ENCODE measurements at places on chromosomes 4 and X.

- DNase-seq = no peak
Observed at GRCh38 chrX:10198254-10198653, 41.5 kb downstream of the CLCN4 start.

- DNase-seq = no peak
Observed at GRCh38 chr4:26826721-26827120, 33.9 kb upstream of the STIM2 start.

- DNase-seq = no peak
Observed at GRCh38 chr4:2482192-2482591, 13.3 kb downstream of the RNF4 start.

DNA sequence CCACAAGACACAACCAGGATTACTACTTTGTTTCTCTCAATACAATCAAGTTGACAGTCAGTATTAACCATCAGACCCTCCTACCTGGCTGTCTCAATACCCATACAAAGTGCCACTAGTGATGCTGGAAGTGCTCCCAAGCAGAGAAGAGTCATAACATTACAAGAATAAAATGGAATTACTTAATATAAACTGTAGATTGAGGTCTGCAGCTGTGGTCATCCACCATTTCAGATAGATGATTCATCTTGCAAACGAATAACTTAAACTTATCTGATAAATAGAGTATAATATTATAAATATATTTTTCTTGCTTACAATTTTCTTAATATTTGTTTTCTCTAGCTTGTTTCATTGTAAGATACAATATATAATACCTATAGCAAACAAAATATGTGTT is 1034.2 kb upstream of the PCDH10 start:
- no peak for DNase-seq

DNA sequence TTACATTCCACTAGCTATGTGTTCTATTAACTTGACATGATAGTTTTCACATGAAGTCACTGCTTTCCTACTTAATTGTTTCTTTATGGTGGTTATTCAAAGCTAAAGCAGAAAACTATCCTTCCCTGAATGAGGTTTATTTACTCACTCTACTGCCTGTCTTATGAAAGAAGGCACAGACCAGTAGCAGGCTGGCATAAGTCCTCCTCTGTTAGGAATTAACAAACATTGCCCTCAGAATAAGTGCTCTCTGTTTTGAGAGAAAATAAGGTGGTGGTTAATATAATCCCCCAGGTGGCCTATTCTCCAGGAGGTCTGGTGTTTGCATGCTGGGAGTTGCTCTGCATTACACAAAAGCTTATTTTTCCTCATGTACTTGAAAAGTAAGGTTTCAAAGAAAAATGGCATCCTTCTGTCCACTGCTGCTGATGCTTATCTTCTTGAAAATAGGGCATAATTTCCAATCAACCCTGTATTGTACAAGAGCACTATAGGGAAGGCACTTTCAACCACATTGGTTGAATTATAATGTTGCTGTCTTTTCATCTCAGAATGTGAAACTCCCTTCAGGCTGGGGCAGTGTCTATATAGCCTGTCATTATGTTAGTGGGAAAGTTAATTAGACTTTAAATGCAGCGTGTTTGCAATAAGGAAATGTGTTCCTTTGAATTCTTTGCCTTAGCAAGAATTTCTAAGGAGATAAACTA is 119.7 kb upstream of the TBC1D9 start:
- DNase-seq = no peak

Measured in mesothelial cell of epicardium (in vitro differentiated cells).